ENCODE measurements at places on chromosomes 1 and 21.

GRCh38 chr1:168371477-168371876 is 90.8 kb downstream of the TBX19 start:
- no peak for DNase-seq

GRCh38 chr1:91727763-91728162 is 158.2 kb downstream of the TGFBR3 start:
- DNase-seq, result no peak

DNA sequence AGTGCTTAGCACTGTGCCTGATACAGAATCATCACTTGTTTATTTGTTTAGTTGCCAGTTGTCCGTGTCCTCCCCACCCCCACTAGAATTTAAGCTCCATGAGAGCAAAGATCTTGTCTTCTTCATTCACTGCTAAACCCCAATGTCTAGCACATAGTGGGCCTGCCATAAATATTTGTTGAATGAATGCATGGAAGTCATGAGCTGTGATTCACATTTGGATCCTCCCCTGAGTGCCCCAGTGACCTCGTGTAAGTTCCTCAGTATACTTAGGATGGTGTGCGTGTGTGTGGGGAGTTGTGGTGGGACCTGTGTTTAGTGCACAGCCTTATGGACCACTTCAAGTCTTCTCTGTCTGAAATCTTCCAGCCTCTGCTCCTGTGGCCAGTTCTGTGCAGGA is 23.1 kb downstream of the IER5 start:
- DNase-seq, result no peak

DNA sequence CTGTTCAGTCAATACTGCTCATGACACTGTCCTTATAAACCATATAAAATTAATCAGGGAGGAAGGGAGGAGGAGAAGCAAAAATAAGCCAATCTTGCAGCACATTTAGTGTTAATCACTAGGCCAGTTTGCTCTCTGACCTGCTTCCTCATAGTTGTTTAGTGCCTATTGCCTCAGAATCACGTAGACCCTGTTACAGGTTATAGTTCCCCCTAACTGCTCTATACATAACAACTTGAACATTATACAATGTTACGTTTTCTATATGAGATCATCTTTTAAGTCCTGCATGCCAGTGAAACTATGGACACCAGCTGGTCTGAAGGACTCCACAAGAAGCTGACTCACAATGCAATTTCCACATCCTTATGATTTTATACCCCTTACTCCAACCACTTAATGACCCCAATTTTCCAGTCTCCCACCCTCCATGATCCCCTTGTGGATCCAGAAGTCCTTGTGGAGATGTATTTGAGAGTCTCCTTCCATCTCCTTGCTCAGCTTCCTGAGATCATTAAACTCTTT is 34.9 kb upstream of the TACSTD2 start:
- no peak for DNase-seq

GRCh38 chr1:155086128-155086741 is 7.6 kb downstream of the EFNA3 start:
- DNase-seq, result no peak

Measured in LNCaP clone FGC (cell line).